ENCODE measurements at places on chromosomes 6 and 20.

GRCh38 chr6:7866526-7866925 is 44.1 kb downstream of the TXNDC5 start:
- DNase-seq: no peak

- DNase-seq: no peak
Measured at GRCh38 chr6:326896-327537, 34.7 kb downstream of the DUSP22 start.

GRCh38 chr20:10513061-10513460 is 78.0 kb downstream of the SLX4IP start:
- DNase-seq: no peak

DNA sequence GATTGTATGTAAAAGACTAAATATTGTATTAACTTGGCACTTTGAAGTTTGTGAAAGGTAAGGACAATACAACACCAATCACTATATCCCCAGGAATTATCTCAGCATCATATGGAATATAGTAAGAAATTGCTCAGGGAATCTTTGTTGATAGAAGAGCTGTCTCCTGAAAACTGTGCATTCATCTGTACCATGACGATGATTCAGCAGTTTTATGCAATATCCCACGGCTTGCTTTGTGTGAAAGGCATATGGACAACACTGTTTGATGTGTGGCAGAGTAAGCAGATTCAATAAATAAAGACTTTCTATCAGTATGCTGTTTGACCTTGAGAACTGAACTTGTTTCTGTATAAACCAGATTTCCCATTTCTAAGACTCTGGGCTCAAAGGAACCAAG is 147.5 kb upstream of the PLN start:
- no peak for DNase-seq

GRCh38 chr6:156933201-156934068 is 156.3 kb downstream of the ARID1B start:
- DNase-seq: no peak

- no peak for DNase-seq
Measured at GRCh38 chr6:153591159-153591558, 447.9 kb upstream of the OPRM1 start.

- DNase-seq: no peak
Measured at GRCh38 chr6:170086639-170087420, 204.0 kb downstream of the DLL1 start.

DNA sequence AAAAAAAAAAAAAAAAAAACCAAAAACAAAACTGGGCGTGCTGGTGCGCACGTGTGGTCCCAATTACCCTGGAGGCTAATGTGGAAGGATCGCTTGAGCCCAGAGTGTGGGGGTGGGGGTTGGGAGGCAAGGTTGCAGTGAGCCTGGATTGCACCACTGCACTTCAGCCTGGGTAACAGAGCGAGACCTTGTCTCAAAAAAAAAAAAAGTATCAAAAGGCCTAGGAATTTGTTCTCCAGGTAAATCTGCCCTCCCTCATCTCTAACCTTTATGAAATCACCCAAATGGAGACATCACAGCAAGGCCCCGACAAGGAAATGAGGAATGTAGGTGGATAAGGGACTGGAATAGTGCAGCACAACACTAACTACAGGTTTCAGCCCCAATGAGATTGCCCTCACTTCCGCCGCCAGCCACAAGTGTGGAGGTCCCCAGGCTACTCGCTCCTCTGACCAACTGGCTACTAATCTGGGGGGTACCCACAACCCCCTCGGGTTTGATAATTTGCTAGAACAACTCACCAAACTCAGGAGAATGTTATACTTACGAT is 36.8 kb upstream of the DDR1 start:
- DNase-seq: no peak

DNA sequence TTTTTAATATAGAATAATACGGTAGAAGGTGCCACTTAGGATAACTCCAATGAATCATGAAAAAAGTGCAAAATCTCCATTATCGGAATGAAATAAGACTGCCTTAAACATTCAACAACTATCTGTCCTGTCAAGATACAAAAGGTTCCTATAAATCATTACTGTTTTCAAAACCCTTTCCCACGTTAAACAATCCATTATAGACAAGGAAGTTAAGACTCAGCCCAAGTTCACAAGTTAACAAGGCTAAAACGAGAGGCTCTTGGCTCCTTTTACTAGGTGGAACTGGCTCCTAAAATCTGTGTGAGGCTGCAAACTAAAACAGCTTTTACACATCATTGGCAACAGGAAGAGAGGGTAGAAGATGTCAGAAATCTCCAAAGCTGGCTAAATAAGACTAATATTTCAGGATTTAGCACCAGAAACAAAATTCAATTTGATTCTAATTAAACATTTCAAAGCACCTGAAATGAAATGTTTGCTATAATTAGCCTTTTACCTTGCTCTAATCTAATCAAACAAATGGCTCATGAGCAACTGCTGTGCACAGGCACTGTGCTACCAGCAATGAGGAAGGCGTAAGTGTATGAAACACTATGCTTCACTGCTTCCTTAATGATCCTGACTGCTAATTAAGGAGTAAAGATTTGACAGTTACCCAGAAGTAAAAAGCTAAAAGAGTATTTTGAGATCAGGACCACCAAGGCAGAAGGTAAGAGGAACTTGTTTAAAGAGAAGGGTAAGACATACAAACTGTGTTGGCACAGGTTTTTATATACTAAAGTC is 109.7 kb downstream of the DST start:
- DNase-seq: no peak

DNA sequence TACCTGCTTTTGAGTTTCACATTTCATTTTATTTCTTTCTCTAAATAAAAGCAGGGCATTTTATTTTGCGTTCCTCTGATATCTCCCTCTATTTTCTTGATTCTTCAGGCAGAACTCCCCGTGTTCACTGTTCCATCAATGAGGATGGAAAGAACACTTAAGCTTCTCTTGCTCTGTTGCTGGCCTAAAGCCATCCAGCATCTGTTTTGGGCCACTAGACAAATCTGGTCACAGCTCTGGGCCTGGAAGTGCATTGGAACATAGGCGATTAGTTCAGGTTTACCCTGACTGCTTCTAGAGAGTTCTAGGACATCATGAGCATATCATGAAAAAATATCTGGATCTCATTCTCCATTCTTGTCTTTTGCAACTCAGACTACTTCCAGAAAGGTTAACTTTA is 611.2 kb downstream of the UTRN start:
- DNase-seq: no peak

GRCh38 chr6:167512696-167513375 is 187.9 kb downstream of the TTLL2 start:
- no peak for DNase-seq

GRCh38 chr6:52361945-52362442 is at the start of gene PAQR8:
PAQR8 (plus strand) TSS chr6:52362151; CDS start chr6:52403214, 41,063 bp downstream.
- DNase-seq: peak; percentile 85

- DNase-seq: peak; percentile 76
Measured at GRCh38 chr6:170286246-170286933, 4.5 kb downstream of the DLL1 start.

DNA sequence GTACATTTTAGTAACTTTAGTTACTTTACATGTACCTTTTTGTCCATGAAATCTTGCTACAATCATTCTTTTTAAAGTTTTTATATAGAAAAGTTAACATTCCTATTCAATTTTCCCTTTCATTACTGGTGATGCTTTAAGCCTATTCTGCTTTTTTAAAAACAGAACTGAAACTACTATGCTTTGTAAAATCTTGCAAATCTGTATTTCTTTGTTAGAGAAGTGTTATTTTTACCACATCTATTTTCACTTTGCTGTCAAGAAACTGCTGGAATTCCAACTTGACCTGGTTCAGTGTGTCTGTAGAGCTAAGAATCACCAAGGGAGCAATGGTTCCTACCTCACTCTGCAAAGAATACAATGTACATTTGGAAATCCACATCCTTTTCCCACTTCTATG is 21.8 kb upstream of the SAMD5 start:
- no peak for DNase-seq

DNA sequence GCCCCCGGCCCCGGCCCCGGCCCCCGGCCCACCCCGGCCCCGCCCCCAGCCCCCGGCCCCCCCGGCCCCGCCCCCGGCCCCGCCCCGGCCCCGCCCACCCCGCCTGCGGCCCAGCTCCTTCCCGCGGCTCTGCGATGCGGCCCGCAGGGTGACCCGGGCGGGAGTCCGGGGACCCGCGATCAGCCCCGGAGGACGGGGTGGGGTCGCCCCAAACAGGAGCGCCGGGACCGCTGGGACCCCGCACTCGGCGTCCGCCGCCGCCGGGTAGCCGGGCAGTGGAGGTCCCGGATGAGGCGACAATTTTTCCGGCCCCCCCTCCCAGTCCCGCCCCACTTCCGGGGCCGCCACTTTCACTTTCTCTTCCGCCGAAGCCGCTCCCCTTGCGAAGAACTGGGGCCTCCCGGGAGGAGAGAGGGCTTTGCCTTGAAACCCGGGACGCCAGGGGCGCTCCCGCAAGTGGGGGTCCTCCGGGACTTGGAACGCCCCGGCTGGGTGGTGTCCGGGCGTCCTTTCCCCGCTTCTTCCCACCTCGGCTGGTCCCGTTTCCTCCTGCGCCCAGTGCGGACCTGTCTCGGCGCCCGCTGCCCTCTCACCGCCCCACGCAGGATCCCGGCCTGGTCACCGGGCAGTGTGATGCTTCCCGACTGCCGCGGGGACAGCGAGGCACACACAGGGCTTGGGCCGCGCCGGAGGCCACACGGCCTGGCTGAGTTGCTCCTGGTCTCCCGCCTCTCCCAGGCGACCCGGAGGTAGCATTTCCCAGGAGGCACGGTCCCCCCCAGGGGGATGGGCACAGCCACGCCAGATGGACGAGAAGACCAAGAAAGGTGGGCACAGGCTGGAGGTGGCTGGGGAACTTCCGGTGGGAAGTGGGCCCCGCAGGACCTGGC is at the start of gene RBCK1:
TSS of gene RBCK1 (plus strand) at position 347 of the 890 bp plus-strand sequence. CDS start at position 806, 459 bp downstream.
- peak; percentile 75 for DNase-seq

DNA sequence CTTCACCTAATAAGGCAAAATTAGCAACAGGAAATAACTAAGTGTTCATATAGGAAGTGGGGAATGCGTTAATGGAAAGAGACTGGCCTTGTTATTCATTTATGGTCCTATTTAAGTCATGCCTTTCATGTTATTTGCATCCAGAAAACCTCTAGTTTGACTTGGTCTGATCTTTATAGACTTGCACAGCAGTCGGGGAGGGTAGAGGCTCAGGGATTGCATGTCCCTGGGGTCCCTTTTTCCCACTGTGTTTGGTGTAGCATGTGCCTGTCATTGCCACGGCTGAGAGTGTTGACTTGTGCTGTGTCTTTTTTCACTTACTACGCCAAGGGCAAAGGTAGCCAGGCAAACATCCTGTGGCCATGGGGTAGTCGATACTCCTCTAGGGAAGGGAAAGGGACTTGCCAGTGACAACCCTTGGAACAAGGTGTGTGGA is 105.4 kb upstream of the RIN2 start:
- no peak for DNase-seq

DNA sequence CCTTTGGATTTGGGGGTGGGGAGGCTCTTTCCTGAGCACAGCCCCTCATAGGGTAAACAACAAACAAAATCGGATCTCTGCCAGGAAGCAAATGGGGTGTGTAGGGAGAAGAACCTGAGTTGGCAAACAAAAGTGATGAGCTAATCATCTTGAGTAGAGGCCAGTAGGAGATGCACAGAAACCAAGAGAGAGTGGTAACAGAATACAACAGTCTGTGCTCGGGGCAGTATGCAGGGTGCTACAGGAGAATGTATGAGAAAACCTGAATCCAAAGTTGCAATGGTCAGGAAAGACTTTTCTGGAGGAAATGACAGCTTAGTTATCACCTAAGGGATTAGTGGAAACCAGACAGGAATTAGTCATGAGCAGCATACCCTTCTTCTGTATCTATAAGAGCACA is 177.8 kb downstream of the CDKAL1 start:
- DNase-seq: no peak

GRCh38 chr6:147704691-147705090 is 196.2 kb downstream of the SAMD5 start:
- DNase-seq: no peak

GRCh38 chr6:106138151-106138550 is 52.0 kb downstream of the PRDM1 start:
- no peak for DNase-seq

DNA sequence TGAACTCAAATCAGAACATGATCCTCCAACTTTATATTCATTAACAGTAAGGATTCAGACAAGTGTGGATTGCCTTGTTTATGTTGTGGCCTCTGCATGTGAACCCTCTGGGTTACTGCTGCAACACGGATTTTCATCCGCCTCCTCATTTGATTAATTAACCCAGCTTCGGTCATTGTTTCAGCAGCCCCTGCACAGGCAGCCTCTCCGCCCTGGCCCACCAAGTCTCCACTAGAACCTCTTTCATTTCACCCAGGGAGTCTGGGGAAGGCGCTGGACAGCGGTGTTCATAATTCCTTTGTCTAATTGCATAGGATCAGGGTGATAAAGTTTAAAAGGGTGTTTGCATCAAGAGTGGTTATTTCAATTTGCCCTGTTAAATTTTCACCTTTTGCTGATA is 15.7 kb downstream of the NKX2-2 start:
- DNase-seq: no peak

DNA sequence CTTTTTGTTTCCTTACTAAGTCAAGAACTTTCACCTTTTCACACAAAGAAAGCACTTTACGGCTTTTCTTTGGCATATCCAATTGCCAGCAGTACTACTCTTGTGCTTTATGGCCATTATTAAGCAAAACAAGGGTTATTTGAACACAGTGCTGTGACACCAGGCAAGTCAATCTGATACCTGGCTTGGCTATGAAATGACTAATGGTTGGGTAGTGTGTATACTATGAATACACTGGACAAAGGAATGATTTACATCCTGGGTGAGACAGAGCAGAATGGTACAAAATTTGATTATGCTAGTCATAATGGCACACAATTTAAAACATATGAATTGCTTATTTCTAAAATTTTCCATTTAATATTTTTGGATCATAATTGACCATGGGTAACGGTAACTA is 22.1 kb upstream of the ADGRF1 start:
- no peak for DNase-seq

GRCh38 chr6:87066449-87067333 is 28.2 kb downstream of the CGA start:
- DNase-seq: no peak
